ENCODE measurements at places on chromosomes 7 and 10.
A peak's percentile ranks its signal among the peaks of the same experiment; 100 is the strongest.

DNA sequence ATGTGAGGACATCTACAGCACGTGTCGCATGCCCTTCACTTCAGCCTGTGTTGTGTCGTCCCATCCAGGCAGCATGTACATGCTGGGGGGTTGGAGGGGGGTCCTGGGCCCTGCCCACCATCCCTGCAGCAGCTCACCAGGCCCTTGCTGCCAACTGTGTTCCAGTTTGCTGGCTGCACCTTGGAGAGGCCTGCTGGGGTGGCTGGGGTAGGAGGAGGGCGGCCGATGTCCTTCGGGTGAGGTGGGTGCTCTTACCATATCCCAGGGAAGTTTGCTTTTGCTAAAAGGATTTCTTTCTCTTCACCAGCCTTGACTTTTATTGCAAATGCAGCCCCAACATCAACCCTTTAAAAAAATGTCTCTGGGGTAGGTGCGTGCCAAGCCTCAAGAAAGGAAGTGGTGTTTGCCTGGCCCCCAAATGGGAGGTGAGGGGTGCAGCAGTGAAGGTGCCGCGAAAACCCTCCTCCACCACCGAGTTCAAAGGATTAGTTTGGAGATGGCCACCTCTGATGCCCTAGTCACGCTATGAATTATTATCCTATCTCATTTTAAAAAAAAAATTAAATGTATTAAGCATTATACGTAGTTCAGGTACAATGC, 165.8 kb upstream of the KLF6 start:
- no peak for DNase-seq

DNA sequence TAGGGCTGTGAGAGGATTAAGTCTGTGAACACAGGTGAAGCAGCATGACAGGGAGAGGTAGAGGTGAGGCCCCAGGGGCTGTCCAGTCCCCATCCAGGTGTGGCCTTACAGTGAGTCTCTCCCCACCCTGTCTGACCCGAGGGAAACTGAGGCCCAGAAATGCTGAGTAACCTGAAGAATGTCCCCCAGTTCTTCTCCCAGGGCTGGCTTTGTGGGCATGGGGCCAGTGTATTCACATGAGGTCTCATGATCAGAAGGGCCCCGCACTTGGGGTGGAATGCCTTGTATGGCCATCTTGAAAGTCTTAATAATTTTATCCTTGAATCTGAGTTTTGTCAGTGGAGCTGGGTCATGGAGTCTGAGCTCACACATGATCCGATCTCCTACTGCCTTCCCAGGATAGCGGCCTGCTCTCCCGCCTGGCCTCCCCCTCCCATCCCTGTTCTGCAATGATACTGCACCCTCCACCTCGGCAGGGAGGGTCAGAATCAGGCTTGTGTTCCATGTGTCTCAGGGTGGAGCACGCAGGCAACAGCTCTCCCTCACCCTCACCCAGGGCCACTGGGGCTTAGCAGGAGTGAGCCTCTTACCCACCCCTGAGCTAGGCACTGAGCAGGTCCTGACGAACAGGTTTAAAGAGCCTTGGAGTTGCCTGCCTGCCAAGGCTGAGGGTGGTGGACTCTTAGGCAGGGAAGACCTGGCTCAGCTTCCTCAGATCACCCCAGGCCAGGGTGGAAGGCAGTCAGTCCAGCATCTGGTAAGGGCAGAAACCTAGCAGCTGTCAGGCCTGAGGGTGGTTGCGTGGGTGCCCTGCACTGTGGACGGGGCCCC, 41.4 kb upstream of the NPFFR1 start:
- DNase-seq: peak; percentile 59

DNA sequence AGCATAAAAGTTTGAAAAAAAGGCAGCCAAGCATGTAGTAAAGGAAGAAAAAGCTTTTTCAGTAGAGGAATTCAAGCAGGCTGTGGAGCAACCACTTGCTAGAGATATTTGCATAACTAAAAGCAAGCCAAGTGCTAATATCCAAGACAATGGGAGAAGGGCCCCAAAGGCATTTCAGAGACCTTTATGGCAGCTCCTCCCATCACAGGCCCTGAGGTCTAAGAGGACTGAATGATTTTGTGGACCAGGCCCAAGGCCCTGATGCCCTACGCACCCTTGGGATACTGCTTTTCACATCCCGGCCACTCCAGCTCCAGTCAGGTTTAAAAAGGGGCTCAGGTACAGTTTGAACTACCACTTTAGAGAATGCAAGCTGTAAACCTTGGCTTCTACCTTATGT, 261.7 kb upstream of the SEMA3C start:
- DNase-seq: no peak

GRCh38 chr10:6912929-6913328, 332.9 kb upstream of the PRKCQ start:
- DNase-seq: no peak

GRCh38 chr10:80461208-80462183, 7.4 kb downstream of the TSPAN14 start:
- peak; percentile 54 for DNase-seq

DNA sequence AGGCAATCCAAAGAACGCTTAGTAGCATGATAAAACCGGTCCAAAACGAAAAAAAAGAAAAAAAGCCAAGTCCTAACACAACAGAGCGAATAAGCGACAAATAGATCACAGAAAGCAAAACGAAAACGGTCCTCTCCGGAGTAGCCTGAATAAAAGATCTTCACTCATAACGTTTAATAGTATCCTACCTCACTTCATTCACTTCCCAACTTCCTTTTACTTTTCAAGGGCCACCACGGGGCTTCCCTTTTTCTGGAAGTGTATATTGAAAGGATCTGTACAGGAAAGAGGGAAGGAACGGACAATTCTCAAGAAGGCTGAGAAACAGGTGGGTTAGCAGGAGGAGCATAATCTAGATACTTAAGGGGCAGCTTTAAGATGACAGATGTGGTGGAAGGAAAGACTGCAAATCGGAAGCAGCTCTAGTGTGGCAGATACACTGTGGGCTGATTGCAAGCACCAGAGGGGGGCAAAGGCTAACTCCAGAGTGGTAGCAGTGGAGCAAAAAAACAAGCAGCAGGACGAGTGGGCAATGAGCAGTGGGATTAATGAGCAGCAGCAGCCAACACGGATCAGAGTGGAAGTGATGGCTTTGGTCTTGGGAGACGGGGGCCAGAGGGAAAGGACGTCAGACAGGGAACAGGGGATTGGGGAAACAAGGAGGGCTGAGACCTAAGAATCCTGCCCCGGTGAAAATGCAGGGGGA, 866 bp downstream of the CNOT4 start:
- DNase-seq: no peak

DNA sequence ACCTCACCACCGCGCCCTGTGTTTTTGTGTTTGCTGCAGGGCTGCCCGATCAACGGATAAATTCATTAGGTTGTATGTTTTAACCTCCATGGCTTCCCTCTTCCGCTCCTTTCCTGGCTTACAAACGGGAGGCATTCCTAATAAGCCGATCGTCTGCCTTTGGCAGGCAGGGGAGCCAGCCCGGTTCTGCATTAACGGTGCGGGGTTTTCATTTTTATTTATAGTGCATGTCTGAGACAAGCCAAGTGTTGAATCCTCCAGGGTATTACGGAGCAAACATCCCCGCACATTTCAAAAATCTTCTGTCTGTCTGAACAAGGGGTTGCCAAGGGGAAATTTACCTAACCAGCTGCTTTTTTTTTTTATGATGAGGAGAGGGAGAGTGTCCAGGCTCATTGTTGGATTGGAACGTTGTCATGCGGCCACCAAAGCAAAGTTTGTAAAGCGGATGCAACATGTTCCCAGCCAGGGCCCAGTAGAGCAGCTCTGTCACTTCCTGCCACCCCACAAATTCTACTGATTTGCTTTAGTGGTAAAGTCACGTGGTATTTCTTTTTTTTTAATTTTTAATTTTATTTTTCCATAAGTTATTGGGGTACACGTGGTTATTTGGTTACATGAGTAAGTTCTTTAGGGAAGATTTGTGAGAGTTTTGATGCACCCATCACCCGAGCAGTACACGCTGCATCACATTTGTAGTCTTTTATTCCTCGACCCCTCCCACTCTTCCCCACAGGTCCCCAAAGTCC, 92.3 kb upstream of the BAIAP2L1 start:
- no peak for DNase-seq

- DNase-seq: no peak
Measured at GRCh38 chr10:18368273-18368672, 228.0 kb downstream of the CACNB2 start.

DNA sequence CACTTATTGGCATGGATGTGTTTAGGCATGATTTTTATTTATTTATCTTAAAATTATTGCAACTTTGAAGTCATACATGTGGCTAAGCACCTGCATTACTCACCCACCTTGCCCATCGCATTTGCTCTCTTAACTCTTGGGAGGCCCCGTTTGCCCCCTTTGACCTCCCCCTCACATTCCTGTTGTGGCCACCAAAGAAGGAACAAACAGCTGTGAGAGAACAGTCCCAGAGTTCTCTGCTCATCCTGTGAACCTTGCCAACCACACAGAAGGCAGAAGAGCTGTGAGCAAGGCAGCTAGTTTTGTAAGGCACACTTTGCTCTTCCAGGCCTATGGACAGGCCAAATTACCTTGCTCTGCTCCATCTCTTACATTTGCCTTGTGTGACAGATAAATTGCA, 23.6 kb upstream of the FGL2 start:
- no peak for DNase-seq

DNA sequence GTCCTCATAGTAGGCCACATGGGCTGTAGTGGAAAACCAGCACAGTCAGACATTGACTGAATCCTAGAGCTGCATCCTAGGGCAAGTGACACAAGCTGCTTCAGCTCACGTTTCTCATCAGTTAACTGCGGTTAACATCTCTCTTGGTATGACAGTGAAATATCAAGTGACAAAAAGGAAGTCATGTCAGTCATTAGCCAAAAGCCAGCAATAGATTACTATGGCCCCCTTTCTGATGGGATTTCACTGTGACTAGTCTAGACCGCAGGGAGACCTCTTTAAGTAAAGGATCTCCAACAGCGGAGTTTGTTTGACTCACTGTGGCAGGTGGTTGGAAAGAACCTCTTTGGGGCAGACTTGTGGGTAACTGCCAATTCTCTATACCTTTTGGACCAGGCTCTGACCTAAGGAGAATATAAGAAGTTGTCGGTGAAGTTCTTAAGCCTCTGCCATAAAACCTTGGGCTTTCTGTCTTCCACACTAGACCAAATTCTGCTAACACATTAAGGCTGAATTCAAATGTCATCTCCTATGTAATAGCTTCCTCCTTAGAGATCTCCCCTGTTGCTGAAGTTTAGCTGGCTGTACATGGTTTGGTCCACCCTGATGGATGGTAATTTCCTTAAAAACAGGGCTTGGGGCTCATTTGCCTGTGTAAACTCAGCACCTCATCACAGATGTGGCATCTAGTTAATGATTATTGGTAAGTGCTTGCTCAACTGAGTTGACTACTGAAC, 115.3 kb downstream of the SGMS1 start:
- no peak for DNase-seq

DNA sequence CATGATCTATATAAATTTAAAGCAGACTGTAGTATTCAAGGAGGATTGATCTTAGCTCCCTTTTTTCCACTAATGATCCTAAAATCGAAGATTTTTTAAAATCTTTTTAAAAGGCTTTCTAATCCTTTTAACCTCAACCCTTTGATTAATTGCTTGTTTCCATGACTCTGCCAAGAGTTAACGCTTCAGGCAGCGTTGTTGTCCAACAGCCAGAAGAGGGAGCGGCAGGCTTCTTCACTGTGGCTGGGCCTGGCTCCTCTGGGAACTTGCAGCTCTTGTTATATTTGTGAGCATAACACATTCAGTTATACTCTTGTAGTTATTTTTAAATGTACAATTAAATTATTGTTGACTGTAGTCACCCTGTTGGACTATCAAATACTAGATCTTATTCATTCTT, 26.3 kb downstream of the CRCP start:
- DNase-seq: peak; percentile 80

DNA sequence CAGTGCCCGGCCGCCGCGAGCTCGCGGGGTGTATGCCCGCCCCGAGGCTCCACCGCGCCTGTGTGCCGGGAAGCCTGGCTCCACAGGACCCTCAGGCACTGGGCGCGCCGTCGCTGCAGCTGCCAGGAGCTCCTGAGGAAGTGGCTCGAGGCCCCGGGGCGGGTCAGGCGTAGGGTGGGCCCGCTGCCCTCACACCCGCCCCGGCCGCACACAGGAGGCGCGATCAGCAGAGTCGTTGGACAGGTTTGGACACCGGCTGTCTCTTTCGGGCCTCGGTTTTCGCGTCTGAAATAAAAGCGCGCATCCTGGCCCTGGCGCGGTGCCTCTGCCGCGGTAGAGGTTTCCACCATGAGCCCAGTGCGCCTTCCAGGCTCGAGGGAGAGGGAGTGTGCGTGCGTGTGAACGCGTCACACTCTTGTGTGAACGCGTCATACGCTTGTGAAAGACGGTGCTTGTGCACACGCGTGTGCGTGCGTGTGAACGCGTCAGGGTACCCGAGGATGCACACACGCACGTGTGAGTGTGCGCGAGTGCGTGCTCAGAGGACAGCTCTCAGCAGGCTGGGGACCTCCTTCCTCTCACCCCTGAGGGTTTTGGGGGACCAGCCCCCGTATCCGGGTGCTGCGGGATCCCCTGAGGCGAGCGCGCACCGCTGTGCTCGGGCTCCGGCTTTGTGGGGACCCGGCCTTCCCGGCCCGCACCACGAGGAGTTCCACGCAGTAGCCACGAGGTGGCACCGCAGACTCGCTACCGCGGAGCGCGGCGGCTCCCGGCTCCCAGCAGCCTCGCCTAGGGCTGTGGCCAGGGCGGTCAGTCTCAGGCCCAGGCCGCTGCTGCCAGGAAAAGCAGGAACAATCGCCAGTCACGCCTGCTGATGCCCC, 83.8 kb downstream of the BMS1 start:
- DNase-seq: peak; percentile 88

DNA sequence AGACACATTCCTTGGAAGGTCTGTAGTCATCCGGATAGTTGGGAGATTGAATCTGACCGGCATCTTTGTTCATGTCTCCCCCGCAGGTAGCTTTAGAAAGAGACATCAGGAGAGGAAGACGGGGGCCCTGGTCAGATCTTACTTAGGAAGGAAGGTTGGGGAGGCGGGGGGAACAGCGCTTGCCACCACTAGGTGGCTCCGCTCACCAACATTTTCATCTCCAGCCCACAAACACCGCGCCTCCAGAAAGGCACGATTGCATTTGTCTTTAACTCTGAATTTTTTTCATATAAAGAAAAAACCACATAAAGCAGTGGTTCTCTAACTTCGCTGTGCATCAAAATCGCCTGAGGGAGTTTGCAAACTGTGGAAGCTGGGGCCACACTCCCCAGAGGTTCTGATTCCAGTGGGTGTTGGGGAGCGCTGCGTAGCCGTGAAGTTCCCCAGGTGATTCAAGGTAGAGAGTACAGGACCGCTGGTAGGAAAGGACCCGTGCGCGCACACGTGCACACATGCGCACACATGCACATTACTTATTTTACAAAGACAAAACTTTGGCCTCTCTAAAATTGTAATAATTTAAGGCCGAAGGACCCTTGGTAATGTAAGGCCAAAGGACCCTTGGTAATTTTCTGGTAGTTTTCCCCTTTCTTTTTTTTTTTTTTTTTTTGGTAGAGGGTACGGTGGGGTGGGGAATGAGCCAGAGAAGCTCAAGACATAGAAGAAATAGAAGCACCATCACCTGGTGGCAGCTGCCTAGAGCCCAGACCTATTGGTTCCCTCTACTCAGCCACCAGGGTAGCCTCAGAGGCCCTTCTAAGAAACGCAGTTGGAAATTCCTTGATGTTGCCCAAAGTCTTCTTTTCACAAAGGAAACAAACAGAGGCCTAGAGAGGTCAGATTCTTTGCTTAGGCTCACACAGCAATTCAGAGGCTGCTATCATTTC, 37.4 kb upstream of the OPALIN start:
- DNase-seq: peak; percentile 84
